ENCODE measurements at places on chromosomes 3 and 15.

DNA sequence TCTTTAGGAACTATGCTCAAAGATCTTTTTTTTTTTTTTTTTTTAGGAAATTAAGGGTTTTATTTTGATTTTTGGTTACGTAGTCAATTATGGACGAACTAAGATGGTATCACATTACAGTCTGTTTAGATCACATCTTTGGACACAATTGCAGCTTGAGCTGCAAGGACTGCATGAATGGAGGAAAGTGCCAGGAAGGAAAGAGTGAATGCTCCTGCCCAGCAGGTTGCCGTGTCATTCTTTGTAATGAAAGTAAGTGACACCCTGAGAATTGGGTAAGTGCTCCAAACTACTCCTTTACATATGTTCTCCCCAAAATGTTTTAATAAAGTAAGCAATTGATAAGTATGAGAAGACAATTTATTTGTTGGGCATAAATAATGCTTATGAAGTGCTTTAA, 716.5 kb upstream of the GOLIM4 start:
- DNase-seq, result no peak

GRCh38 chr15:49900903-49901235, 218.2 kb downstream of the ATP8B4 start:
- DNase-seq, result no peak

DNA sequence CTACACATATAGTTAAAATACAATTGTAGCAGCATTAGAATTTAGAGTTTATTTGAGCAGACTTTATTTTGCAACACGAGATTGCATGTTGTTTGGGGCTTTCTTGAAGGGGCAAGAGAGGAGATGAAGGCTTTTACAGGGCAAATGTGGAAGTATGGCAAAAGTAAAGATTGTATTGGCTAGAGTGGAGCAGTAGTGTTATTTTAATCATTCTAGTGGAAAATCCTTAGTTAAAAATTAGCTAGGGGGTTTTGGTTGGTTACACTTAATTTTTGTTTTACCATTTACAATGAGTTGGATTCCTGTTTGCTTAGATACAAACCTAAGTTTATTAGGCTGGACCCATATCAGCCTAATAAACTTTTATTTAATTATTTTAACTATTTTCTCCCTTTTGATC, 4.6 kb downstream of the OR5H15 start:
- DNase-seq, result no peak

GRCh38 chr15:66923438-66923881, 141.9 kb upstream of the SMAD3 start:
- DNase-seq, result no peak

DNA sequence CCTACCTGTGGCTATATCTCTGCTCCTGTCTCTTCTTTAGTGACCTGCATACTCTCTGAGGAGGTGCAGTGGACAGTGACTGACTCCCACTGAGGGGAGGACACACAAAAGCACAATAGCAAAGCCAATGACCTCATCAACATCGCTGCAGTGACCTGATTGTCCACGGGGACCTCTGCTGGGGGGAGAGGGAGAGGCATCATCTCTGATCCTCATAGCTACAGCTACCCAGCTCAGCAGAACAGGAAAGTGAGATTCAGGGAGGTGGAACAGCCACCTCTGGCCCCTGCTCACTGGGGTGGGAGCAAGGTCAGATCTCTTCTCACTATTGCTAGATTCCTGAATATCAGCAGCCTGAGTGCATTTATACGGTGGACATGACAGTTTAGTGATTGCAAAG, 179.2 kb downstream of the ATP10A start:
- no peak for DNase-seq

DNA sequence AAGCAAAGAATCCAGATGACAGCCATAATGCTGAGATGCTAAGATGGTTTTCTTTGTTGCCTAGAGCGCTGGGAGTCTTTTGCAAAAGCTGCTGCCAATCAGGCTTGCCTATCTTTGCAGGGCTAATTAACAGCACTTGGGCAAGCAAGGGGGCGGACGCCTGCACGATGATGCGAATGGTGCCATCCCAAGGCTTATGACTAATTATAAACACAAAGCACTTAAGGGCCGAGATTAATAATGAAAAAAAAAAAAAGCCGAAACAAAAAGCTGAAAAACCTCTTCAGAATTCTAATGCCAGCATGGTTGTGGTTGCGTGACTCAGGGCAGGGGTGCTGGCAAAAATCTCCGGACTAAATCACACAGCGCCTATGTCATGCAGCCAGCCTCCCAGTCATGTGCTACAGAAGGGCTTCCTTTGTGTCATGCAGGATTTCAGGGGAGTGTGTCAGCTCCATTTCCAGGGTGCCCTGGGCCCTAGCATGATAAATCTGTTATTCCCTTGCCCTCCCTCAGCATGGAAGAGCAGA, 185.0 kb upstream of the ANKRD28 start:
- no peak for DNase-seq

GRCh38 chr3:177476921-177477435, 279.7 kb upstream of the TBL1XR1 start:
- DNase-seq, result no peak

DNA sequence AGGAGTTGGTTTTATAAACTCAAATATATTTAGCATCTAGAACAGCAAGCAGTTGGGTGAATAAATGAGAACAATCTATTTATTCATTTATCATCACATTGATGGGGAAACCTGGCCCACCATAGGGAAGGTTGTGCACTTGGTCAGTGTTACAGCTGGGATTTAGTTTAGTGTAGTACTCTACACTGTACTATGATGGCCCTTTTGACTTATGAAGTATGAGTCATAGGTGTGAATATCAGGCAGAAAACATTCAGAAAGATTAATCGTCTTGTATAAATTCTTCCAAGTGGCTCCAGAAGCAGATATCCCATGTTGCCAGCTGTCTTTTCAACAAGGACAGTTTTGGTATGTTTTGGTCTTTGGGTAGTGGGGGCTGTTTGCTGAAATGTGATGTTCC, 38.0 kb downstream of the BBS4 start:
- DNase-seq, result no peak

DNA sequence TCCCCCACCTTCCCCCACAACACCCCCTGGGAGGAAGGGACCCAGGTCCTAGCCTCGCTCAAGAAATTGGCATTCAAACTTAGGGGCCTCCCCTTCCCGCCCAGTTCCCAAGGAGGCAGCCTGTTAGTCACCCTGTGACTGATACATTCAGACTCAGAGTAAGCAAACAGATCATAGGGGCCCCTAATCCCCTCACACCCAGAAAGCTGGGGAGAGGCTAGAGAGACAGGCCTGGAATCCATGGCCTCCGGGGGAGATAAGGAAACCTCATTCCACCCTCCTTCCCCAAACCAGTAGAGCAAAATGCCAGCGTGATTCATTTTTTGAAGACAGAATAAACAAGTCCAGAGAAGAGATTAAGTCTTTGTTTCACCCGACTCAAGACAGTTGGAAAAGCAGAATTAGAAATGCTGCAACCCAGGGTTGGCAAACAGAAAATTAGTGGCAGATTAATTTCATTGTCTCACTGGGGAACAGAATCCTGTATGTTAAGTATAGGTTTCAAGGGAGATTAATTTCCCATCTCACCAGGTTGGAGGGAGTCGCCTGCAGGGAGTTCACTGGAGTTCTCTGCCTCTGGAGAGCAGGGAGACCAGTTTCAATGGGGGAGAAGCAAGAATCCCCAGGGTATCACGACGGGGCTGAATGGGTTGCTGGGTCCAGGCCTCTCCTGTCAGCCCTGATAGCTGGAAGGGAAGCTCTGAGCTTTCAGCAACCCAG, 268.3 kb downstream of the UACA start:
- DNase-seq, result no peak

DNA sequence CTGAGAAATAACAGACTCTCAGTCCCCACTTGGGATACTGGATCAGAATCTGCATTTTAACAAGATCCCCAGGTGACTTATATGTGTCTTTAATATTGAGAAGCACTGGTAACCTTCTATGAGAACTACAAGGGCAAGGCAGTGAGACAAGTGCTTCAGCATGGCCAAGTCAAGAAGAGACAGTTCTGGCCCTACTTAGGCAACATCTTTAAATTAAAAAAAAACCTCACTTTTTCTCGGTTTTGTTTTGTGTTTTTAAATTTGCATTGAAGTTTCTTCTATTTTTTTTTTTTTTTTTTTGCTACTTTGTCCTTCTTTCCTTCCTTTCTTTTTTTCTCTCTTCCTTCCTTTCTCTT, 42.5 kb upstream of the SPTSSB start:
- no peak for DNase-seq

GRCh38 chr15:38294126-38294525, 41.5 kb downstream of the SPRED1 start:
- DNase-seq, result no peak

DNA sequence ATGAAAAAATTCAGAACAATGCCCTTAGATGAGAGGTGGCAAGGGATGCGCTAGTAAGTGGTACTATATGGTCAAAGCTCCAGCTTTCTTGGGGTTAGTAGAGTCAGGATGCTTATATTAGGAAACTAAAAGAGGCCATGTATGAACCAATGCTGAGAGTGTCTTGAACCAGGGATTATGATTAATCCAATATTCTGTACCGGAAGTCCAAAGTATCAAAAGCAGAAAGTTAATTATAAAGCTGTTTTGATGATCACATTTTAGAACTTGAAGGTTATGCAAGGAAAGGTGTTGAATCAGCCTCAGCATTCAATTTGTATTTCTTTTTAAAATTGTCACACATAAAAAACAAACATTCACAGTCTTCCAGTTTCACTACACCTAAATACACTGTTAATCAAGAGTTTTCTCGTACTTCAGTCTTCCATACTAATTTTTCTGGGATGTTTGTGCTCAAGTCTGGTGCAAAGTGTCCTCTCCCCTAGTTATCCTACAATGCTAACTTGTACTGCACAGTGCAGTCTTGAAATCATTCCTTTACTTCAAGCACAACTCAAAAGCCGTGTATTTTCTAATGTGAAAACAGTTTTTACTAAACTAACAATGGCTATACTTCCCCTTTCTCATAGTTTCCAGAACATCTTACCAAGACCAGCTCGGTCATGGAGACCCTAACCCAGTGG, 10.7 kb upstream of the FAH start:
- DNase-seq, result no peak

DNA sequence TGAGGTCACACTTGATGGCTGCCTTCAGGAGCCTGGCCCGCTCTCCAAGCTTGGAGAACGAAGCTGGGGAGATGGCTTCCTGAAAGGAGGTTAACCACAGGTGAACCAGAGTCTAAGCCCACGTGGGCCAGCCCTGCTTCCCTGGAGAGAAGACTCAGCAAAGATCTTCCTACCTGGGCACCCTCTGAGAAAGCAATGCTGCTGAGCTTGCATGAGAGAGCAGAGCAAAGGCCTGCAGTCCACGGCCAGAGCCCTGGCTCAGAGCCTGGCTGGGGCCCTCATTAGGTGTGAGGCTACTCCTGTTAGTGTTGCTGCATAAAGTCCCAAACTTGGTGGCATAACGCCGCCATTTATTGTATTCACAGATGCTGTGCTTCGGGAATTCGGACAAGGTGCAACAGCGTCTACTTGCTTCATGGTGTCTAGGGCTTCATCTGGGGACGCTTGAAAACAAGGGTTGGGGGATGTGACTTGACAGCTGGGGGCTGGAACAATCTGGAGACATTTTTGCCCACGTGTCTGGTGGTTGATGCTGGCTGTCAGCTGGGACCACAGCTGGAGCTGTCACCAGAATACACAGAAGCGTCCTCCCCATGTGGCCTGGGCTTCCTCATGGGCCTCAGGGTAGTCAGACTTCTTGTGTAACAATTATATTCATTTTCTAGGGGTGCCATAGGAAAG, 87.9 kb upstream of the MEF2A start:
- DNase-seq, result no peak

DNA sequence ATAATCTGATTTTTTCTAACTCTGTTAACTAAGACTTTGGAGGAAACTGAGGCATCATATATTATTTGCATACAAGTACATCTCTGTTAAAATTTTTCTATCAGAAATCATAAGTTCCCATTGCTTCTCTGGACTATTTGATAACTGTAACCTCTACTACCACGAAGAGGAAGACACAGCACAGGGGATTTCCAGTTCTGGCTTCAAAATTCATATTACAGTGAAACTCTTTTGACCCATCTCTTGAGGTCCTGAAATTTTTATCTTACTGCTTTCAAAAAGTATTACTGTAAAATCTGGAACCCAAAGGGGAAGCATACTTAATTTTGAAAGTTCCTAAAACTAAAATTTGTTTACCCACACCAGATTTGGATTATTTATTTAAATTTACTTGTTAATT, 4.2 kb downstream of the PLSCR1 start:
- DNase-seq, result no peak

- DNase-seq, result no peak
Observed at GRCh38 chr15:62588938-62589670, 424.0 kb upstream of the C2CD4B start.

GRCh38 chr3:10023587-10024310, 2.5 kb upstream of the FANCD2 start:
- DNase-seq, result no peak

DNA sequence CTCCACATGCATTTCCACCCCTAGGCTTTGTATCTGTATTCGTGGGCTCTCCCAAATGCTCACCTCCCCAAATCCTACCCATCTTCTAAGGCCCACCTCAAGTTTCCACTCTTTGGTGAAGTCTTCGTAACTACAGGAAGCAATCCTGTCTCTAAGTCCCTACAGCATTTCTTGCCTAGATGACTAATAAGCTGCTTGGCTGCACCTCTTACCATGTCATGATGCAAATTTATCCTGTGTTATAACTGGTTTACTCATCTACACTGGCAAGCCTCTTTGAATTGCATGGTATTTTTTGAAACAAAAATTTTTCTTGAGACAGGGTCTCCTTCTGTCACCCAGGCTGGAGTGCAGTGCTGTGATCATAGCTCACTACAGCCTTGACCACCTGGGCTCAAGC, 73.3 kb downstream of the SETMAR start:
- no peak for DNase-seq

GRCh38 chr3:141952611-141953010, 76.2 kb downstream of the ATP1B3 start:
- no peak for DNase-seq
